Vagina (tissue), 2 donors: ENCODE measurements at places on chromosomes 16 and 17. TPM values are rescaled to one million over a fixed set of nuclear protein-coding genes. Genes with fewer than 3 reads are reported as not detected.

DNA sequence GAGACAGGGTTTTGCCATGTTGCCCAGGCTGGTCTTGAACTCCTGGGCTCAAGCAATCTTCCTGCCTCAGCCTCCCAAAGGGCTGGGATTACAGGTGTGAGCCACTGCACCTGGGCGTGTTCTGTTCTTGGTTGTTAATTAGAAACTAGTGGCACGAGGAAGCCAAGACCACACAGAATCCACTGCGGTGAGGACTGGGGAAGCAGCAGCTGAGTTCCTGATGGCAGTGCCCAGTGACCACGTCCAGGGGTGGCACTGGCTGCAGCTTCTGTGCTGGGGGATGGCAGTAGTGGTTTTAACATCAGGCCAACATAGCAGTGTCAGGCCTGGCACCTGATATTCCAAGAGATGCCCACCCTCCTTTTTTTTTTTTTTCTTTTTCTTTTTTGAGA, 39.7 kb upstream of the NDRG4 start:
- H3K36me3 ChIP-seq, result no peaks in the 10 kb centered on the region
- peak overlapping the region; percentile 69 for H3K27ac ChIP-seq
- H3K27me3 ChIP-seq, result no peaks in the 10 kb centered on the region
- H3K4me1 ChIP-seq, result peaks cover 15% of the 10 kb centered on the region
- no peak for DNase-seq

DNA sequence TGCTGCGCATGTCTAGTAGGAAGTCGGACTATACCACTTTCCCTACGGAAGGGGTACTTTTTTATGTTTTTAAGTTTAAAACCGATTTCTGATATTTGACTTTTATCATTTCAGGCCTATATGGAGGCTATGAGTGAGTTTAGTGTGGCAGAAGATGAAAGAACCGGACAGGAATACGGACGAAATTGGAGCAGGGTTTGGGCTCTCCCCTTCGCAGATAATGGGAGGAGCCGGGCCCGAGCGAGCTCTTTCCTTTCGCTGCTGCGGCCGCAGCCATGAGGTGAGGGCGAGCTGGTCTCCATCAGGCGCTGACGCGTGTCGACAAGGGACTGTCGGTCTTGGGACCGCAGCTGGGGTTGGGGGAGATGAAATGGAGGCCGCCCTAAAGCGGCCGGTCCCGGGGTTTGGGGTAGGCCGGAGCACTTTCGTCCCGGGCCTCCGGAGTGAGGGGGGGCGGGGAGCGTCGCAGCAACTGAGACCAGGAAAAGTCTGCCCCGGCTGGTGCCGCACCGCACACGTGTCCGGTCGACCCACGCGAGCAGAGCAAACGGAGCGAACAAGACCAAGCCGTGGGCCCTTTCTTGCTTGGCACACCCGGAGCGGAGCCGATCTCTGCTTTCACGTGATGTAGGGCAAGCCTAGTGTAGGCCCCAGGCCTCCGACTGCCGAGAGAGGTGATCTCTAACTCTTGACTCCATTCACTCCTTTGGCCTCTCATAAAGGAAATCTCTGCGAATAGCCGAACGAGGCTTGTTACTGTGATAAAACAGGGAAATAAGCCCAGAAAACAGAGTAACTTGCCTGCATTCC, at the start of gene RPL19:
Gene RPL19 (plus strand): TSS at position 214 of the 810 bp plus-strand sequence. CDS start 62 bp downstream, at position 276.
- peaks cover 56% of the 10 kb centered on the region for H3K4me1 ChIP-seq
- H3K36me3 ChIP-seq, result peaks cover 40% of the 10 kb centered on the region
- DNase-seq, result no peak
- peak within 1 kb of the TSS; percentile 95 for H3K27ac ChIP-seq
- peak within 1 kb of the TSS; percentile 84 for H3K4me3 ChIP-seq

- H3K27ac ChIP-seq, result no peak overlapping the region
- peaks cover 14% of the 10 kb centered on the region for H3K4me1 ChIP-seq
- H3K27me3 ChIP-seq, result no peaks in the 10 kb centered on the region
- no peak for DNase-seq
- H3K36me3 ChIP-seq, result no peaks in the 10 kb centered on the region
Observed at GRCh38 chr16:72829846-72830775, 217.8 kb downstream of the ZFHX3 start.

The CDH1 gene
- 116 TPM for total RNA-seq

DNA sequence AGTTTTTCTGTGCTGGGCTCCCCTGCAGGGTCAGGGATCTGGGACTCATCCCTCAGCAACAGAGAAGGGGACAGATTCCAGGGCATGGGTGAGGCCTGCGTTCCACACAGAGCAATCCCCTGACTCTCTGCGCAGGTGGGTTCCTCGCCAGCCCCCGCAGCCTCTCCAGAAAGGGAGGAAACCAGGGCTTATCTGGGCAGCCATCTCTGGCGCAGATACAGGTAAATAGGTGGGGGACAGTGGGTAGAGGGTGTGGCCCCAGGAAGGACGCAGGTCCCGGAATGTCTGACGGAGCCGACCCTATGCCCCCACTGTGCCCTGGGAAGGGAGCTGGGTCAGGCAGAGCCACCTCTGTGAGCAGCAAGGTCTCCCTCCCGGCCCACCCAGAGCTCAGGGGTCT, 23.2 kb downstream of the PIEZO1 start:
- H3K27me3 ChIP-seq, result no peaks in the 10 kb centered on the region
- no peak overlapping the region for H3K4me3 ChIP-seq
- H3K4me1 ChIP-seq, result peaks cover 83% of the 10 kb centered on the region
- H3K27ac ChIP-seq, result no peak overlapping the region
- no peak for DNase-seq

- no peaks in the 10 kb centered on the region for H3K36me3 ChIP-seq
- no peak overlapping the region for H3K27ac ChIP-seq
- peaks cover 29% of the 10 kb centered on the region for H3K4me1 ChIP-seq
- DNase-seq, result no peak
- peak overlapping the region; percentile 77 for H3K4me3 ChIP-seq
Observed at GRCh38 chr16:2979669-2980226, 498 bp downstream of the PKMYT1 start.

The CTRL gene
- 3.2 TPM for total RNA-seq

The CCL5 gene
- total RNA-seq, result 4.9 TPM

- H3K27ac ChIP-seq, result no peak overlapping the region
- no peaks in the 10 kb centered on the region for H3K27me3 ChIP-seq
- peaks cover 8% of the 10 kb centered on the region for H3K4me1 ChIP-seq
- DNase-seq, result no peak
- no peaks in the 10 kb centered on the region for H3K36me3 ChIP-seq
Observed at GRCh38 chr17:27989046-27989445, 53.4 kb upstream of the NLK start.

The CHMP1A gene
- total RNA-seq, result 117 TPM

DNA sequence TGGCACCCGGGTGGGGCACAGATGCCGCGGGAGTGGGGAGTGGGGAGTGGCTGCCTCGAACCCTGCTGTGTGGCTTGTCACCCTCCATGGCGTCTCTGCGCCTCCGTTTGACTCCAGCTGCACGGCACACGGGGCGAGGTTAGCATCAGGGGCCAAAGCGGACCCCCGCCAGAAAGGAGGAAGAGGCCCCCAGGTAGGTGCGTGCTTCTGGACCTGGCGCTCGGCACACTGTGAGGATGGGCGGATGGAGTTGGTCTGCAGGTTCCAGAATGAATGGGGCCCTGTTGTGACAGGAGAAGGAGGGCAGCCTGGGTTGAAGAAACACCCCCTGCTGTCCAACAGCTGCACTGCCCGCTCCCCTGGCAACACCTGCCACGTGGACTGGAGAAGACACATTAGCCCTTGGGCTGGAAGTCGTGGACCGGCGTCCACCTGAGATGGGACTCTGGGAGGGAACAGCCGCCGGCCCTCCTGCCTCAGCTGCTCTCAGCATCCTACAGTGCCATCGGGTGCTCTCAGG, 9.4 kb upstream of the FASN start:
- no peaks in the 10 kb centered on the region for H3K27me3 ChIP-seq
- H3K36me3 ChIP-seq, result no peaks in the 10 kb centered on the region
- no peak overlapping the region for H3K27ac ChIP-seq

GRCh38 chr16:59048876-59049275, 314.8 kb upstream of the GOT2 start:
- no peak overlapping the region for H3K27ac ChIP-seq
- no peak for DNase-seq
- H3K4me3 ChIP-seq, result no peak overlapping the region
- H3K27me3 ChIP-seq, result no peaks in the 10 kb centered on the region
- no peaks in the 10 kb centered on the region for H3K4me1 ChIP-seq
- no peaks in the 10 kb centered on the region for H3K36me3 ChIP-seq

The NF1 gene
- 58.7 TPM for total RNA-seq

The ABCA8 gene
- 75.9 TPM for total RNA-seq

DNA sequence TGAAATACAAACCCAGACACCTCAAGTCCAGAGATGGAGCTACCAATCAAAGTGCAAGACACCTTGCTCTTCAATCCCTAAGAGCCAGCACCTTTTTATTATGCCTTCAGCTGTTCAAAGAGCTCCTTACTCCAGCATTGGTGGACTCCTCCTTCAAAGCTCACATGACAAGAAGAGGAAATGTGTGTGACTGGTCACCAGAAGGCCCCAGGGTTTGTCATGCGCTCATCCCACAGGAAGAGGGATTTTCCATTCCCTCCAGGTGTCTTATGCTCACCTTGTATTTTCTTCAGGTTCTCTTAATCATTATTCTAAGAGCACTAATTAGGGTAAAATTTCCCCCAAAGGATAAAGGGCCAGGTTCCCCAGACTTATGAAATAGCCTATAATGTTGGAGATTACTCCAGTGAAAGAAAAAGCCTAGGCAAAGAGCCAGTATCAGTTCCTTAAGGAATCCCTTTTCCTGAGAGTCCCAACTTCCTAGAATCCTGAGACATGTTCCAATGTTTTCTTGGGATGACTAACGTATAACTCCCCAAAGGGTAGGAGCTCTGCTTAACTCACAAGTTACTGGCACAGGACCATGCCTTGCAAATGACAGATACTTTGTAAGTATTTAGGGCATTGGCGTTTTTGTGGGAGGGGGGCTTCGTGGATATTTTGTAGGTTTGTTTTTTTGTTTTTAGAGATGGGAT, 56.9 kb upstream of the SOX9 start:
- H3K27ac ChIP-seq, result no peak overlapping the region
- H3K36me3 ChIP-seq, result no peaks in the 10 kb centered on the region
- no peaks in the 10 kb centered on the region for H3K4me1 ChIP-seq
- no peak for DNase-seq
- no peaks in the 10 kb centered on the region for H3K27me3 ChIP-seq

The TMC8 gene
- total RNA-seq, result 24.6 TPM

DNA sequence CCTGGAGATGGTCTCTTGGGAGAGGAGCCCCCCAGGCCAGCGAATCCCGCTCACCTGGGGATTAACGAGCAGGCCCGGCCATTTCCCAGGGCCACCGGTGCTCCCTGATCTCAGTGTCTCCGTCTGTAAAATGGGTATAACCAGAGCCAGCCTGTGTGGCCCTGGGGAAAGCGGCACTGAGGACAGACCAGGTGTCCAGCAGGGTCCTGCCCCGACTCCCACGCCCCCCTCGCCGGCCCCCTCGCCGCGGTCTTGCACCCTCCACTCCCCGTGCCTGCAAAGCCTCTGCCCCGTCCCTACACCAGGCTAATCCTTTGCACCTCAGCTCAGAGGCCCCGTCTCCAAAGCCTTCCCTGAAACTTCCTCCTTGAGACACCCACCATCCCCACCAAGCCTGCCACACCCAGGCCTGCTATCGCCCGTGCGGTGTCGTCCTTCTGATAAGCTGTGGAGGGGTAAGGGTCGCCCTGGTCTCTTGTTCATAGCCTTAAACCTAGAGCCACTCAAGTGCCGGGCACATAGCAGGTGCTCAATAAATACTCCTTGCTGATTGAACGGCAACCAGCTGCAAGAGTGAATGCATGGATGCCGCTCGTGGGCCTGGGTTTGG, 259.1 kb downstream of the C16orf95 start:
- H3K27ac ChIP-seq, result no peak overlapping the region
- no peak for DNase-seq
- H3K4me3 ChIP-seq, result no peak overlapping the region
- H3K36me3 ChIP-seq, result no peaks in the 10 kb centered on the region
- H3K27me3 ChIP-seq, result no peaks in the 10 kb centered on the region

DNA sequence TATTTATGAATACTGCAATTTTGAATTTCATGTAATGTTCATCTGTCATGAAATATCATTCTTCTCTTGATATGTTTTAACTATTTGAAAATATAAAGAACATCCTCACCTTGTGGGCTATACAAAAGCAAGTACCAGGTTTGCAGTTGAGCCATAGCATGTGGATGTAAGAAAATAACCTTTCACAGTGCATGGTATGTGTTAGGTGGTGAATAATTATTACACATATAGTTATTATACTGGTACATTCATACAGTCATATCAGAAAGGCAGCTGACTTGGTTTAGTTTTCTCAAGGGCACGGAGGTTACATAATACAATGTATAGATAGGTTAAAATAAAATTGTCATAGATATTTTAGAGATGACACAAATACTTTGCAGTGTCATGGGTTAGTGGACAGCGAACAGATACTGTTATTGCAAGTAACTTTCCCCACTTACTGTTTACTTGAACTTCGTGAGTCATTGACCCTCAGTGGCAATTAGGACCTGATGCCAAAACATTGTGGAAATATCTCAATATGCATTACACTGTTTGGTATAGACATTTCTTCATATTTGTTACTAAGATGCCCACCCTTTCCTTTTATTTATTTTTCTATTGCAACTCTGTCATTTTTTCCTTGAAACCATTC, 445.4 kb upstream of the GOT2 start:
- no peak overlapping the region for H3K4me3 ChIP-seq
- no peak for DNase-seq
- no peaks in the 10 kb centered on the region for H3K27me3 ChIP-seq
- H3K4me1 ChIP-seq, result no peaks in the 10 kb centered on the region

DNA sequence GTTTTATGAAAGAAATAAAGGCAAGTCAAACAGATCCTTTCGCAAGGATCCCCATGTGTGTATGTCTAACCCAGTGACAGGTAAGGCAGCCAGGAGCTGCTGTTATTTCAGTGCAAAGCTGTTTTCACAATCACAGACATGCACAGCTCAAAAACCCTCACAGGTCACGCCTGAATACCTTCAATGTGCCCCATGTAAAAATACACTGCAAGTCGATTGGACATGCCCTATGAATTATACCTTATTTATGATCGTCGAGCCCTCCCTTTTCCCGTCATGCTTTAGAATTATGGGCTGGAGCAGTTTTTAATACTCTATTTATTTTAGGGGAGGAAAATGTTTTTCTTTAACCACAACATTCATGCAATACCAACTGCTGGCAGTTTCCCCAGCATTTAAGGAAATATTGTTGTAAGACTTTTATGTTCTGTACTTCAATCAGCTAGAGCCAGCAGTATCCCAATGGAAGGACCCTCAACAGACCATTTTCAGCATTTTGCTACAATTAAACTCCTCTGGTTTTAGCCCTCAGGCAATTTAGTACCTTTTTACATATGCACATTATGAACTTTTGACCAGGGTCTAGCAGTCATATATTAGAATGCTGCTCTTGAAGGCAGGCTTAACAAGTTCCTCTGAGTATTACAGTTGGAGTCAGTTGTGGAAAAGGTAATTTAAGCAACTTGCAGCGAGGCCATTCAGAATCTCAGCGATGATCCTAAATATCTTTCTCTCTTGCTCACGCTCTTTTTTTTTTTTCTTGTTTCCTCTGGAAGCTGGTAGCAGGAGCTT, 362.2 kb downstream of the WWOX start:
- DNase-seq, result no peak
- H3K27me3 ChIP-seq, result no peaks in the 10 kb centered on the region
- H3K4me1 ChIP-seq, result peaks cover 13% of the 10 kb centered on the region
- H3K4me3 ChIP-seq, result no peak overlapping the region
- H3K27ac ChIP-seq, result no peak overlapping the region

The KIF2B gene
- not detected for total RNA-seq
